ENCODE measurements at places on chromosomes 3 and 15.

DNA sequence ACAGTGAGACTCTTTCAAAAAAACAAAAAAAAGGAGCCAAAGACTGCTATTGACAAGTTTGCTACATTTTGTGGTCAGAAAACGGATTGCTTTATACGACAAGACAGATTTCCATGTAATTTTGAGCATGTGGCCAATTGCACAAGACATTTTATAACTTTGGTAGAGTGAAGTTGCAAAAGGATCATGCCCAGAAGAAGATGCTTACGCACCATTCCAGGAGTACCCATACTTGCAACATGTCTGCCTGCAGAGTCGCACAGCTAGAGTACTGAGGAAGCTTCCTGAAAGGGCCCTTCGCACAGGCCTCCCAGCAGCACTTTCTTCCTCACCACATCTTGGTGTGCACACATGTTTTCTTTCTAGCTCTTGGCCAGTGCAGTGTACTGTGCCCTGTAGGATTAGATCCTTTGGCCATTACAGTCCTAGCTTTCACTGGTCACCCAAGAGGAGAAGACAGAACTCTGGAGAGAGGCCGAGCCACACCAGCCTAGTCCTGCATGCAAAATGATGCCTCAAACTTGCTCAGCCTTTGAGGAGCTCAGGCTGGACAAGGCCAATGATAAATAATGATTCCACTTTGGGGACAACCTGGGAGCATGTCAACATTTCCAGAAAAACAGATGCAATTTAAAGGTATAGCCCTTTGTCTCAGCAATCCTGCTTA, 11.7 kb downstream of the CHDH start:
- no peak for DNase-seq

GRCh38 chr3:187979564-187979963, 174.4 kb upstream of the LPP start:
- no peak for DNase-seq

DNA sequence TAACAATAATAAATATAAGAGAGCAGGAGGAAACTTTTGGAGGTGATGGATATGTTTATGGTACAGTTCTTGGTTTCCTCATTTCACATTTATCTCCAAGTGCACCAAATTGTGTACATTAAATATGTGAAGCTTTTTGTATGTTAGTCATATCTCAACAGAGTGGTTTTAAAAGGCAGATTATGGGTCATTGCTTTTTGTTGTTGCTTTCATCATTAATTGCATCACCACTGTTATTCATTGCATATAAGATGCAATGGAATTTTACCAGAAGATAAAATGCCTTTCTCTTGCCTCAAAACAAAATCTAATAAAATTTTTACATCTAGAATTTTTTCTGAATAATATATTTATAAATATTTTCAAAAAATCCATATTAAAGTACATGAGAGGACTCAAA, 1198.9 kb upstream of the GBE1 start:
- DNase-seq, result no peak

DNA sequence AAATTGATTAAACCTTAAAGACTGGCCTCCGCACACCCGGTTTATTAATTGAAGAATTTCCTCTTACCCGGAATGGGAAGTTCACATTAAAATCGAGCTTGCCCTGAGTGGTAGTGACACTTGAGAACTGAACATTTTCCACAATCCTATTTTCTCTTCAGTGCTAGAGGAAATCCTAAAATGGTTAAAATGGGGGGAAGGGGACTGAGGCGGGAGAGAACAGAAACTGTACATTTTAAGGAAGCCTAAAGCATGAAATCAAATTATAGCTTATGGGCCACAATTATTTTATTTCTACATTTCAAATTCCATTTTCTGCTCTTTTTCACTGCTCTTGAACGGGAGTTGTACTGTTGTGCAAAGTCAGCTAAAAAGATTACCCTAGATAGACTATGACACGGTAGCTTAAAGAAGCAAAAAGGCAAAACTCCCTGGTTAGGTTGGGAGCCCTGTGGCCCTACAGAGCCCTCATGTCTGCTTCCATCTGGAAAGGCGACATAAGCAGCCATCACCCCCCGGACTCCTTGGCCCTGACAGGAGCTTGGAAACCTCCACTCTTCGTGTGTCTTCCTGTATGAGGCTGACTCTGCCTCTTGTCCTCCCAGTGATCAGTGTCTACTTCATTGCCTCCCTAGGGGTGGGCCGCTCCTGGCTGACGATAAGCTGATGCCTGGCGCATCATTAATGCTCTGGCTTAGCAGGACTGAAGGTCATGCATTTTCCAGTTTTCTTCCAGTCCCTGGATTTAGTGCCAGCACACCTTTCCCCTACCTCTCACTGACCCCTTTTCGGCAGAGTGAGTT, 79.3 kb downstream of the EEFSEC start:
- no peak for DNase-seq

- DNase-seq, result no peak
These were observed 16.5 kb downstream of the AADACL2 start for GRCh38 chr3:151750181-151750580.

DNA sequence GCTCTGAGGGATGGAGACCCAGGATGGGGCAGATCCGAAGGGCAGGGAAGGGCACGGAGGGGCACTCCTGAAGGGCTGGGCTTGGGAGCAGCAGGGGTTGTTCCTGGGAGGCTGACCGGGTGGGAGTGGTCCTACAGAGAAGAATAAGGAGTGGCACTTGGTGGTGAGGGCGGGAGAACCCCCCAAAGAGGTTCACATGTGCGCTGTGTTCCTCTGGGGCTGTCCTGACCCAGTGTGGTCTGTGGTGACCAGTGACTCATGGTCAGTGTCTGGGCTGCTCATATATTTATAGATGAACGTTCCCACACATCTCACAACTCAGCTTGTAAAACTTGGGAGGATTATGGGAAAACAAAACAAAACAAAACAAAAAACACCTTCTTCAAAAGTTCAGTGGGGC, 10.0 kb downstream of the TRPM1 start:
- DNase-seq, result no peak

DNA sequence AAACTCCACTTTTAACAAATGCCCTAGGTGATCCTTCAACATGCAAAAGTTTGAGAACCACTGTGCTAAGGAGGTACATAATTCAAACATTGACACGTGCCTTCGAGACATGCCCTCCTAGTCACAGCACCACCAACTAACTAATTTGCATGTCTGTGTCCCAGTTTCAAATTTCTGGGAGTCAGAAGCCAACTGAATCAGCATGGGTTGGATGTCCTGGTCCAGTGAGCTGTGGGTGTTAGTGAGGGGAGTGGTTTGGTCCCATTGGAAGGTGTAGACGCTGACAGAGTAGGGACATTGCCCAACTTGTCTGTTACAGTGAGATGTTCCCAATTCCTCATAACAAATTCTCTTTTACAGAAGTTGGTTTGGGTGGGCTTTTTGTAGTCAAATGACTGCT, 67.3 kb upstream of the ADPGK start:
- DNase-seq, result no peak

GRCh38 chr3:190205739-190206138, 85.0 kb upstream of the P3H2 start:
- no peak for DNase-seq

- DNase-seq, result no peak
These were observed 409.5 kb upstream of the AZI2 start for GRCh38 chr3:28758115-28758514.

Measured in ovary (tissue), 10 donors.